ENCODE measurements at places on chromosomes 13 and 19. TPM values are rescaled to one million over a fixed set of nuclear protein-coding genes. Genes with fewer than 3 reads are reported as not detected.

Gene EIF3K
- 324 TPM for polyA plus RNA-seq

Gene IRGC
- not detected for polyA plus RNA-seq

Gene KDELR1
- polyA plus RNA-seq: 251 TPM

Gene TTC9B
- 0.17 TPM for polyA plus RNA-seq

GRCh38 chr13:25659091-25659795 is 287.5 kb downstream of the ATP8A2 start:
- no peak for DNase-seq

DNA sequence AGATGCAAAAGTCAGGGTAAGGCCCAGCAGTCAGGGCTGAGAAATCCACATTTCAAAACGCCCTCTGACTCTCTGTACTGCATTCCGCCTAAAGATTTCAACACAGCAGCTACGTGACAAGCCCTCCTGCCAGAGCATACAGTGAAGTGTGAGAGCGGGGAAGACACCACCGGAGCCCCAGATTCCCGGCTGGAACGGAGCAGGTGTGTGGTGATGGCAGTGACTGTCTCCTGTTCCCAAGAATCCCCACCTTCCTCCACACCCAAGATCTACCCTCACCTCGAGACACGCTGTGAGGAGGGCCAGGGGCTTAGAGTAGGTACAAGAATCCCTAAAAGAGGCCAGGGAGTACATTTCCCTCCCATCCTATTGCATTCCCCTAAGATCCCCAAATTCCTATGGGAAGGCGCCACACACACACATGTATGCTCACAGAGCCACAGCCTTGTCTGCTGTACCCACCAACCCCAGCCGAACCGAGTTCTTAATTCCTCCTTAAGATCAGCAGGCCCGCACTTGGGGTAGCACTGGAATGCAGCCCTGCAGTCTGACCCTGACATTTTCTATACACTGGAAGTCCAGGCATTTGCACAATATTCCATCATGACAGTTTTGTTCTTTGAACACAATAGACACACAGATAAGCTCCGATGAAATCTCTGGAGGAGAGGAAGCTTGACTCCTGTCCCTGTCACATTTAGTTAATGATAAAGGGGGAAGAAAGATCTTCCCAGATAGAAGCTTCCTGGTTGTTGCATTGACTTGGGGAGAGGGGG is 102.9 kb downstream of the FOXO1 start:
- DNase-seq: no peak

- DNase-seq: no peak
These were observed 1.8 kb upstream of the APOE start for GRCh38 chr19:44903602-44904425.

DNA sequence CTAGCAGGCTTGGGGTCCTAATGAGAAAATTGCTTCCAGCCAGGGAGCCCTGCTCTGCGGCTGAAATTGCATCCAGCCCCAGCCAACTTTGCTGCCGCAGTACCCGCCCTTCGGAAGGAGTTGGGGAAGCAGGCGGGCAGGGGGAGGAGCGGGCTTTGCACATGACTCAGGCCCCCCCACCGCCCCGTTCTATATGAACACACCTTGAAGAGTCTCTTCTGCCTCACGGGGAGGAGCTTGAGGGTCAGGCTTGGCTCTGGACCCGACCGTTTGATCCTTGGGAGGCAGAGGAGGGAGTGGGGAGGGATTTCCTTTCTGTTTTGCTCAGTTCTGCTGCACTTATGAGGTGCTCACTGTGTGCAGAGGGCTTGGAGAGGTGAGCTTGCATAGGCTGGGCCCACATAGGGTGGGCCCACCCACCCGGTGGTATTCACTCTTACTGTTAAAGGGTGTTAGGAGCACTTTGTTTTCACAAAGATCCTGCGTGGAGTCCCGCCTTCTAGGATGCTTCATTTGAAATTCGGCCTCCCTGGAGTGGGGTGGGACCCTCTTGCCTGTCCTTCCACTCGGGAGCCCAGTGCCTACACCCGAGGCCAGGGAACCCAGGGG is 46.5 kb downstream of the LYL1 start:
- no peak for DNase-seq

DNA sequence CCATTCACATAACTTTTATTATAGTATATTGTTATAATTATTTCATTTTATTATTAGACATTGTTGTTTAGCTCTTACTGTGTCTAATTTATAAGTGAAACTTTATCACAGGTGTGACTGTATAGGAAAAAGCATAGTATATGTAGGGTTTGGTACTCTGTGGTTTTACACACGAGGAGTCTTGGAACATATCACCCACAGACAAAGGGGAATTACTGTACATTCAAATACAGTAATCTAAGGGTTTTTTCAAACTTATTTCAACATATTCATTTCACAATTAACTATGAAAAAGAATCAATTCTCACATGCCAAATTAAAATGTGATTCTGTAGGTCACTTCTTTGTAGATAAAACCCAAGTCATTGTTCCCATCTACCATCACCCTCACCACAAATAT is 46.0 kb downstream of the RBM26 start:
- DNase-seq: no peak

DNA sequence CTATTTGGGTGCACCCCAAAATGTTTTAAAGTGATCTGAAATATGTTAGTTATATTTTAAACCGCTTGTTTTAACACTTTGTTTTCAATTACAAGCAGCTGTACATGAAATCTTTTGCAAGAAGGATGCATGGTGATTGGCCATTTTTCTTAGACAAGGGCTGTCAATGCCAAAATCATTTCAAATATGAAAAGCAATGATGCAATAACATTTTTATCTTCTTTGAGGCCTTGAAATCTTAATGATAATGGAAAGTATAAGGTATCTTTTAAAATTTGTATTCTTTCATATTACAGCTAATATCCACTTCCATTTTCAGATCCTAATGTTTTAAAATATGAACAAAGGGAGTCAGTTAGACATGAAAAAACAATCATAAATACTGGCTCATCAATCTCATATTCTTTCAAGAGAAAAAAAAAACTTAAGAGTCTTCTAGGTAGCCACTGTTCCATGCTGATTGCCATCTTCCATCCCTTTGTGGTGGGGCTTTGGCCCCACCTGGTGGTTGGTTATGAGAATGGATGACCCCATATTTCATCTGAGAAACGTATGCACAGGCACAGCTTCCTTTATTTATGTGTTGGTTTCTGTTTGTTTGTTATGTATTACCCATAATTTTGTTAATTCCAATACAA is 330.3 kb upstream of the MIR17HG start:
- no peak for DNase-seq

- no peak for DNase-seq
These were observed 450.0 kb upstream of the SLC10A2 start for GRCh38 chr13:103516015-103516795.

Gene KLF1
- 0.41 TPM for polyA plus RNA-seq

DNA sequence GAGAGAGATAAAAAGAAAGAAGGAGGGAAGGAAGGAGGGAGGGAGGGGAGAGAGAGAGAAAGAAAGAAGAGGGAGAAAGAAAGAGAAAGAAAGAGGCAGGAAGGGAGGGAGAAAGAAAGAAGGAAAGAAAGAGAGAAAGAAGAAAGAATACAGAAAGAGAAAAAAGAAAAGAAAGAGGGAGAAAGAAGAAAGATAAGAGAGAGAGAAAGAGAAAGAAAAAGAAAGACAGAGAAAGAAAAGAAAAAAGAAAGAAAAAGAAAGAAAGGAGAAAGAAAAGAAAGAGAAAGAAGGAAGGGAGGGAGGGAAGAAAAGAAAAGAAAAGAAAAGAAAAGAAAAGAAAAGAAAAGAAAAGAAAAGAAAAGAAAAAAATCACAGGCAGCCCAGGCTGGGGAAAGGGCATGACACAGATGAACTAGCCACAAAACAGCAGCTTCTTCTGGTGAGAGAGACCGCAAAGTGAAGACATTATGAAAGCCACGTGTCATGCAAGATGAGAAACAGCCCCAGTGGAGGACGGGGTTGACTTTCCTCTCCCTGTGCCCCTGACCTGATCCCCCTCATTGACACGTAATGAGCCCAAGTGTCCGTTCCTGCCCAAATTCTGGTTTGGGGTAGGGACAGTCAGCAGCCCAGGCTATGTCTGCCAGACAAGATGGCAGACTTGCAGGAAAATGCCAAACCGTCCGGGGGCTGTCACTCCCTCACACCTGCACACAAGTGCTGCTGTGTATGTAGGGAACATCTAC is 102.1 kb downstream of the INSR start:
- no peak for DNase-seq

DNA sequence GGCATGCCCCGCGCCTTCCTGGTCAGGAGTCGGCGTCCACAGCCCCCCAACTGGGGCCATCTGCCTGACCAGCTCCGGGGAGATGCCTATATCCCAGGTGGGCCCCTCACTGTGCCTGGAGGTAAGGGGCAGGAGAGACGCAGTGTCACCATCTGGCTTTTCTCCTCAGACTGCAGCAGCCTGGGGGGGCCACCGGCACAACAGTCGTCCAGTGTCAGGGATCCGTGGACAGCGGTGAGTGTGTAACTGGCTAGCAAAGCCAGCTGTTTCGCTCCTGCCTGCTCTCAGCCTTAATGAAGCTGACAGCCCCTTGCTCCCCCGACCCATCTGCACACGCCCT is 227 bp downstream of the OVOL3 start:
- DNase-seq: no peak

DNA sequence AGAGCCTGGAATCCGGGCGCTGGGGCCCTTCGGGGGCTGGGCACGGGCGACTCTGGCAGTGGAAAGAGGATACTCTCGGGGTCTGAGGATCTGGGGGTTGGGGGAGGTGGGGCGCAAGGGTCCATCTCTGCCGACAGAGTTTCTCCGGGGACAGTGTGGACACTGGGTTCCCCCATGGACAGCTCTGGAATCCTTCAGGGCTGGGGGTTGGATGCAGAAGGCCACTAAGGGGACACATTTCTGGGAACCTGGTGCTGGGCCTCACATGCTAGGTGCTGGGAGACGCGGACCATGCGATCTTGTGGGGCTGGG is 2.3 kb downstream of the TGFBR3L start:
- no peak for DNase-seq

Gene ZNF491
- polyA plus RNA-seq: 4.7 TPM

- DNase-seq: no peak
These were observed 1257.2 kb downstream of the UQCRFS1 start for GRCh38 chr19:27955485-27956480.

DNA sequence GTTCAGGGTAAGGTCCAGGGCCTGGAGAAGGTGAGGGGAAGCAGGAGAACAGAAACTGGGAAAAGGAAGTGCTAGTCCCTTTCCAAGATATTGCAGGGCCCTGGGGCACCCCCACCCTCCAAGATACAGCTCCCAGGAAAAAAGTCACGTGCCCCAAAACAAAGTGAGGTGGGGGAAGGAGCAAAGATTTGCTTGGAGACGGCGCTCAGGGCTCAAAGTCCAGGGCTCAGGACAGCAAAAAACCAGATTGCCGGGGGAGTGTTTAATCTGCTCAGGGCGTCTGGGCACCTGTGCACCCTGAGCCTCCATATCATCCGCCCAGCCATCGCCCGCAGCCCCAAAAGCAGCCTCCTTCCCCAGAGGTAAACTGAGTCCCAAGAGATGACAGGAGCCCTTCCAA is 6.3 kb downstream of the SMIM24 start:
- no peak for DNase-seq

GRCh38 chr19:54707962-54708361 is 16.3 kb upstream of the KIR3DL3 start:
- no peak for DNase-seq

GRCh38 chr19:56177564-56178243 is 1.9 kb downstream of the GALP start:
- no peak for DNase-seq

GRCh38 chr19:38699027-38699346 is 45.3 kb downstream of the CAPN12 start:
- no peak for DNase-seq

- no peak for DNase-seq
These were observed 4.9 kb upstream of the STARD13 start for GRCh38 chr13:33290421-33290965.

DNA sequence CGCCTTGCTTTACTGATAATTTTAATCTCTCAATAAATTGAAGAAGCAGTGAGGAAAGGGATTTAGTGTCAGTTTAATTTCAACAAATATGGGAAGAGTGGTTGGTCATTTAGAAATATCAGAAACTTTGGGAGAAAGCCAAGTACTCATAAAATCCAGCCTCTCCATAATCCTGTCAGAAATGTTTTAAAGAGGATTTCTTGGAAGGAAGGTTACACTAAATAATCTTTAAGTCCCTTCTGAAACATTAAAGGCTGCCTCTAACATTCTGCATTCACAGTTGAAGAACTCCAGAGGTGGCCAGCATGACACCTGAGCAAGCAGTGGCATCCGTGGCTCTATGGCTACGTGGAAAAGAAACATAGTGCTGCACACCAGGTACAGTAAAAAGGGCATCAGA is 378.5 kb downstream of the ENOX1 start:
- no peak for DNase-seq

- no peak for DNase-seq
These were observed 1.9 kb downstream of the TSKS start for GRCh38 chr19:49761249-49761624.

DNA sequence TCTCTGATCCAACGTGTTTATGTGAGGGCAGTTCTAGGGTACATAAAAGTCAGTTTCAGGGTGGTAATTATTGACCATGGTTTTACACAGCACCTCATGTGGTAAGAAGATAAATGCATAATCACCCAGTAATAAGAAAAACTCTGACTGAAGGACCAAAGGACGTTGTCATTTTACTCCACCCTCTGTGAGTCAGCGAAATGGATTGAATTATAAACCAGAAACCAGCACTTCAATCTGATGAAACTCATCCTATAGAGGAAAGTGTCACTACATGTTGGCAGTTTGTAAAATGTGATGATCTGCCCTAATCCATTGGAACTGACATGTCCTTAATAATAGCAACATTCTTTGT is 406.8 kb downstream of the KLF5 start:
- no peak for DNase-seq

GRCh38 chr19:56252699-56253422 is 19.7 kb upstream of the EDDM13 start:
- DNase-seq: peak; percentile 65

GRCh38 chr19:44887648-44888047 is 3.4 kb upstream of the TOMM40 start:
- DNase-seq: no peak

- peak; percentile 97 for DNase-seq
These were observed at the start of gene AKAP8 for GRCh38 chr19:15379083-15379998. Gene AKAP8, minus strand, starts transcription at chr19:15379787. Its CDS starts 56 bp downstream, at chr19:15379731.

DNA sequence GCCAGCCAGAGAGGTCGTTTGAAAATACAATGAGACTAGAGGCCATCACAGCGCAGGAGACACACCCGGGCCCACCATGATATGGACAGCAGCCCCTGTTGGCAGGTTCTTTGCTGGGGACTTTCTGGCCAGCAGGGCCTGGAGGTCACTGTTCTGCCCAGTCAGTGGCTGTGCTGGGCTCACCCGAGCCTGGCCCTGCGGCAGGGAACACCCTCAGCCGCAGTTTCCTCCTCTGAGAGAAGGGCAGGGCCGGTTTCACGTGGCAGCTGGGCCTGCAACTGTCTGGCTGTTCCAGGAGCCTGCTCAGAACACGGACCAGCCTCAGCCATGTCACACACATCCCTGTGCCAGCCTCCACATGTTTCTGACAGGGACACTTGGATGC is 39.4 kb downstream of the ADPRHL1 start:
- DNase-seq: no peak

GRCh38 chr13:36673838-36674326 is at the start of gene SERTM1:
Gene SERTM1, plus strand, starts transcription at chr13:36674020. Its CDS starts 21,059 bp downstream, at chr13:36695079.
- DNase-seq: peak; percentile 33

Gene TMEM221
- polyA plus RNA-seq: 2.2 TPM
